Activated CD4-positive, alpha-beta T cell treated with anti-CD3 and anti-CD28 coated beads, Interleukin-10, Interleukin-2, amounts not matched to agents 100 ng/mL and 50 ng/mL, durations not matched to agents 16 hours and 8 hours (primary cell): ENCODE measurements at places on chromosomes 1 and 21.

DNA sequence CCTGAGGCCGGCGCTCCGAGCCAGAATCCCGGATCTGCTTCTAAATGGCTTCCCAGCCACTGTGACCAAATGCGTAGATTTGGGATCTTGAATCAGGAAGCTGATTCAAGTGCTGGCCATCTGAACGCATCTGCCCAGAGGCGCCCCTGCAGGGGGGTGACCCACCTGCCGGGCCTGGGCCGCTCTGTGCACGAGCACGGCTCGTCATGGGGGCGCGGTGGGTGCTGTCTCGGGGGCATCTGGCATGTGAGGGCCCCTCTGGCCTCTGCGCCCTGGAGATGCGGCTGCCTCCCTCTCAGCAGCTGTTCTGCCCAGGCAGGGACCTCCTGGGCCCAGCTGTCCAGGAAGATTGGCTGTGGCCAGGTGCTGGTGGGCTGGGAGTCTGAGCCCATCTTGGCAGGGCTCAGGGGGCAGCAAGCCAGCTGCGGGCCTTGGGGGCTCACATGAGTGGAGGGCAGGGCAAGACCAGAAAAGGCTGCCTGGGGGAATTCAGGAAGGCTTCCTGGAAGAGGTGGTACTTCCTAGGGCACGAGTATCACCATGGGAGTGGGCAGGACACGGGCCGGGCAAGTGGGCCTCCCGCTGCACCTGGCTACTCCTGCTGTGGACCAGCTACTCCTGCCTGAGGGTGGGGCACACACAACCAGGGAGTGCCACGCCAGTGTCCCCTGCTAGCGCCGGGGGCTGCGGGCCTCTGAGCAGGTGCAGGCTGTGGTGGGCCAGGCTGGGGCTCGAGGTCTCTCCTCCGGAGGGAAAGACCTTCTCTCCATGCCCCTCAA lies 25.1 kb downstream of the PLCH2 start:
- DNase-seq: no peak

DNA sequence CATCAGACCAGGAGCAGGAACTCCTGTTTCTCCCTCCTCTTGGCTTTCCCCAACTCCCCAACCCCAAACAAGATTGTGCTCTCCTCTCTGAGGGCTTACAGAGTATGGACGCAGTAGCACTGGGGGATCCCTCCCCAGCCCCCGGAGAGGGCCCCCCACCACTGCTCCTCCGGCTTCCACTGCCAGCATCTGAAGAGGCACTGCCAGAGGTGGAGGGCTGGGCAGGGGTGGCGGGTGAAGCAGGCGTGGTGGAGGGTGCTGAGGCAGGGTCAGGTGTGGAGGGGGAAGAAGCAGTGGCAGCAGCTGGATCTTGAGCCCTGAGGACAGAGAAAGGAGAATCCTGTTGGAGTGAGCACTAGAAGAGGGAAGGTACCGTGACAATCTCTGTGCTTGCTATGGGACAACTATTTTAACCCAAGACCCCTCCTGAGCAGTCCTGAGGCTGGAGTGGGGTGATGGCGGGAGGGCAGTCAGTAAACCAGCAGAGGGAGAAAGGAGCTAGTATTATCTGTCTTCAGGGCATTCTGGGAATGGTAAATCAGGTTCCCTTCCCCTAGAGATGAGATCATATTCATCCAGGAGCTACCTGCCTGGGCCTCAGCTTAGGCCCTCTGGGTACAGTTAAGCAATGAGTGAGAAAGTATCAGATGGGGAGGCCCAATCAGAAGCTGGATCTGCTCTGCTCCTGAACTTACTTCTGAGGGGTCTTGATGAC lies 2.4 kb downstream of the UBQLN4 start:
- DNase-seq: no peak

GRCh38 chr1:66302815-66303214 lies 231.1 kb upstream of the SGIP1 start:
- peak; percentile 45 for DNase-seq

GRCh38 chr1:197811769-197812168 lies 36.5 kb upstream of the DENND1B start:
- no peak for DNase-seq

GRCh38 chr1:26701995-26702679 lies 6.3 kb downstream of the ARID1A start:
- no peak for DNase-seq

DNA sequence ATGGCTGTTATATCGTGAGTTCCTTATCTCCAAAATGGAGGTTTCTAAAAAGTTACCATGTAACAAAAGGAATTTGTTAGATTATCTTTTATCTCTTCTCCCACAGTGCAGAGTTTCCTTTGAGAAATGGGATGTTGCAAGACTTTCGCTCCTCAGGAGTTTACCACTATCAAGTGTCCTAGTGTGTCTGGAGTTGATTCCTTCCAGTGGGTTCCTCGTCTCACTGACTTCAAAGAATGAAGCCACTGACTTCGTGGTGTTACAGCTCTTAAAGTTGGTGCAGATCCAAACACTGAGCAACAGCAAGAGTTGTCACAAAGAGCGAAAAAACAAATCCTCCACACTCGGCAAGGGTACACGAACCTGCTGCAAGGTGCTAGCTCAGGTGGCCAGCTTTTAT lies 37.0 kb downstream of the SPAG17 start:
- DNase-seq: no peak

DNA sequence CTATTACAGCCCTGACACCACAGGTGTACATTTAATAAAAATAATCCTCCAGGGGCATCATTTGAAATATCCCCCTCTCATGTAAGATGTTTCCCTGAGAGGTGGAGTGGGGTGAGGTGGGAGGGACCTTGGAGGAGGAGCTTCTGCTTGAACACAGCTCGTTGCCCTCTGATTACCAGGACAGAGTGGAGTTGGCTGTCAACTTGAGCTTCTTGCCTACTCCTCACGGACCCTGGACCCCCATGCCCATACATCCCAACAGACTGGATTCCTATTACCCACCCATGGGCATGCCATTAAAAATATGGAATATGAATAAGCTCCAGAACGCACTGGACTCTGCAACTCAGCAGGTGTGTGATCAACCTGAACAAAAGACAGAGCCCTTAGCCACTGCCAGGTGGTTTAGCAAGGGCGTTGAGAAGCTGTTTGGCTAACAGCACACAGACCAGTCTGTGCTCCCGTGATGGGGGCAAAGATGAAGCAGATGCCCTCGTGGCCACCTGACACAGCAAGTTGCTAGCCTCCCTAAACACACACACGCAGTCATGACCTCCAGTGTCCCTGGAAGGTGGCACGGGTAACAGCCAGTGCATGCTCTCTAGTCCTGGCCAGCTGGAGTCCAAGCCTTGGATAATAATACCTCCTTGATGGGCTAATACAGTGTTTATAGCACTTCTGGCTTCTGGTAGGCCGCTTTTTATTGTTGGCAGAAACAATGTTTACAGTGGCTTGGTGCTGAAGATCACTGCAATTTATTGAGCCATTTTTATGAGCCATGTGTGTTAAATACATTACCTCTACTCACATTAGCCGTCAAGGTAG lies 155.0 kb downstream of the TOMM20 start:
- DNase-seq: no peak

GRCh38 chr1:33099290-33100118 lies 18.6 kb downstream of the AZIN2 start:
- peak; percentile 90 for DNase-seq
